Camera-type eye (tissue), 1 donor: ENCODE measurements at places on chromosomes 1 and 21. TPM values are rescaled to one million over a fixed set of nuclear protein-coding genes. Genes with fewer than 3 reads are reported as not detected.

RGS7 gene
- total RNA-seq, result 8.0 TPM

SLC44A3 gene
- 5.6 TPM for total RNA-seq

KPRP gene
- not detected for total RNA-seq

GBP4 gene
- 6.5 TPM for total RNA-seq

TIAM1 gene
- total RNA-seq, result 38.4 TPM

KRTAP19-3 gene
- total RNA-seq, result not detected

BRINP3 gene
- total RNA-seq, result 10.9 TPM

CD1E gene
- not detected for total RNA-seq

SLC9C2 gene
- total RNA-seq, result not detected

ITPKB gene
- 32.5 TPM for total RNA-seq

RBM34 gene
- total RNA-seq, result 27.8 TPM

LRIF1 gene
- total RNA-seq, result 15.5 TPM

TAS1R1 gene
- not detected for total RNA-seq

A3GALT2 gene
- total RNA-seq, result 0.66 TPM

CDC20 gene
- 9.0 TPM for total RNA-seq

CCT8 gene
- total RNA-seq, result 147 TPM

RAB29 gene
- 9.3 TPM for total RNA-seq

LCK gene
- total RNA-seq, result 1.4 TPM

XPR1 gene
- 62.6 TPM for total RNA-seq

MIXL1 gene
- total RNA-seq, result not detected

CITED4 gene
- total RNA-seq, result 11.2 TPM

SLAMF8 gene
- total RNA-seq, result 0.60 TPM

DMBX1 gene
- 0.55 TPM for total RNA-seq

PLCH2 gene
- total RNA-seq, result 84.1 TPM

DIRAS3 gene
- total RNA-seq, result 5.0 TPM

BSND gene
- not detected for total RNA-seq

LAMC2 gene
- total RNA-seq, result 3.1 TPM

SLC30A10 gene
- total RNA-seq, result 6.6 TPM

COL24A1 gene
- 6.9 TPM for total RNA-seq
